ENCODE measurements at places on chromosomes 6 and 20. TPM values are rescaled to one million over a fixed set of nuclear protein-coding genes. Genes with fewer than 3 reads are reported as not detected.

GRCh38 chr6:156804402-156804801 lies 27.2 kb downstream of the ARID1B start:
- H3K4me1 ChIP-seq = peaks cover 39% of the 10 kb centered on the region
- no peaks in the 10 kb centered on the region for H3K27me3 ChIP-seq
- H3K36me3 ChIP-seq = peaks cover 14% of the 10 kb centered on the region
- no peak overlapping the region for H3K27ac ChIP-seq
- no peak for DNase-seq
- no peak overlapping the region for H3K4me3 ChIP-seq

- no peak overlapping the region for H3K4me3 ChIP-seq
- H3K27ac ChIP-seq = no peak overlapping the region
- H3K27me3 ChIP-seq = peaks cover 3% of the 10 kb centered on the region
- H3K4me1 ChIP-seq = no peaks in the 10 kb centered on the region
- H3K36me3 ChIP-seq = no peaks in the 10 kb centered on the region
Measured at GRCh38 chr20:23205611-23206041, 119.5 kb upstream of the CD93 start.

- no peaks in the 10 kb centered on the region for H3K36me3 ChIP-seq
- H3K27ac ChIP-seq = no peak overlapping the region
- H3K27me3 ChIP-seq = peaks cover 6% of the 10 kb centered on the region
- DNase-seq = no peak
Measured at GRCh38 chr6:133590814-133591213, 298.1 kb upstream of the TCF21 start.

MEI4 gene
- not detected for total RNA-seq

THBD gene
- 0.22 TPM for total RNA-seq

PSMF1 gene
- 127 TPM for total RNA-seq

Measured in activated naive CD8-positive, alpha-beta T cell treated with anti-CD3 and anti-CD28 coated beads, Interleukin-2, amount 10 ng/mL, durations not matched to agents 7 days and 5 days (primary cell).